ENCODE measurements at places on chromosomes 5 and 9. TPM values are rescaled to one million over a fixed set of nuclear protein-coding genes. Genes with fewer than 3 reads are reported as not detected.

The CNTFR gene
- not detected for total RNA-seq

The NEURL1B gene
- 0.40 TPM for total RNA-seq

DNA sequence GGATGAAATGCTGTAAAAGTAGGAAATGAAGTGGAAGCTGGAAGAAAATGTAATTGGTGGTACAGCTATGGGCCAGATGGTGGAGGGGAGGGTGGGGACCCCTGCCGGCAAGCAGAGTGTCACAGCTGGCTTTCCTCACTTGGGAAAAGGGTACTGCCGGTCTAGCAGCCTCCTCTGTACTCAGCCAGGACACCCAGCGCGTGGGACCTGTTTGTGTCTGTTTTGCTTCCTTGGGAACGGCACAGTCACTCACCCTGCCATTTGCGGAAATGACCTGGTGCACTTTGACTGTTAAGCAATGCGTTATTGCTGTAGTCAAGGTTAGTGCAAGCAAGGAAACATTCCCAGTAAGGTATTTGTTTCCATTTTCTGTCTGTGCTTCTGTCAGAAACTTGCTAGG, 10.1 kb downstream of the TMEM252 start:
- peak; percentile 80 for DNase-seq

The NMUR2 gene
- total RNA-seq = not detected

- DNase-seq = no peak
Observed at GRCh38 chr9:110949081-110949480, 89.2 kb downstream of the LPAR1 start.

DNA sequence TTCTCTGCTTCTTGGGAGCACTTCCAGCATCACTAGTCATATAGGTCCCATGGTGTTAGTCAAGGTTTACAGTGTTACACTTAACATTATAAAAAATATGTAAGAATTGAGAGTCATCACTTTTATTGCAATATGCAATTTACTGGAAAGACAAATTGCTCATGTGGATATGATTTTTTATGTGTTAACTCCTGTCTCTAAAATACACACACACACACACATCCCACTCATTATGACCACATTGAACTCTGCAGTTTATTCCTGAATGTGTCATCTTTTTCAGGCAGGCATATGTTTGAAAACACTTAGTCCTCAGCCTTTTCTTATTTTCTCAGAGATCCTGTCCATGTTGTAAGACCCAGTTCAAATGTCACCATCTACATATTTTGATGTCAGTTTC, 148.5 kb upstream of the MRPS30 start:
- DNase-seq = no peak

- DNase-seq = peak; percentile 62
Observed at GRCh38 chr5:127042593-127042992, 12.2 kb upstream of the MARCHF3 start.

GRCh38 chr5:142998316-142999020, 228.3 kb downstream of the ARHGAP26 start:
- DNase-seq = no peak

All from lung microvascular endothelial cell (primary cell).